ENCODE measurements at places on chromosomes 3 and 15. TPM values are rescaled to one million over a fixed set of nuclear protein-coding genes. Genes with fewer than 3 reads are reported as not detected.

SOX2 gene
- total RNA-seq, result 0.22 TPM

EFHB gene
- total RNA-seq, result 0.89 TPM

CHDH gene
- 1.2 TPM for total RNA-seq

SPRED1 gene
- total RNA-seq, result 33.5 TPM

CHRNA3 gene
- 0.13 TPM for total RNA-seq

DIS3L gene
- 33.1 TPM for total RNA-seq

ATP13A4 gene
- 0.62 TPM for total RNA-seq

SAMMSON gene
- total RNA-seq, result 0.04 TPM

GOLGA8J gene
- total RNA-seq, result 0.09 TPM

LRRC31 gene
- total RNA-seq, result not detected

PHC3 gene
- total RNA-seq, result 16.8 TPM

DNA sequence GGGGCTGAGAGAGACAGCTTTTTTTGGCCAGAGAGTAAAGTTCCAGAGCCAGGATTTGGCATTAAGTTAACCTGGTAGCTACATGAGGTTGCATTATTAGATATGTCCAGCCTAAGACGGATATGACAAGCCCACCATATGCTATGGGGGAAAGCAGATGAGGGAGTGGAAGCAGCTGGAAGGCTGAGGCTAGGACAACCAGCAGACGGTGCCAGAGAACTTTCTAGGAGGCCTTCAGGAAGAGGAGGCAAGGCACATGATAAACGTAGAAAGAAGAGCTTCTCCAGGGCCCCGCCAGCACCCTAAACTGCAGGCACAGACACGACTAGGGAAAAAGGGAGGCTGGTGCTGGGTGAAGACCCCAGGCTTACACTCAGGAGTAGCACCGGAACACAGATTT, 87.0 kb downstream of the CTNNB1 start:
- DNase-seq, result no peak

DNA sequence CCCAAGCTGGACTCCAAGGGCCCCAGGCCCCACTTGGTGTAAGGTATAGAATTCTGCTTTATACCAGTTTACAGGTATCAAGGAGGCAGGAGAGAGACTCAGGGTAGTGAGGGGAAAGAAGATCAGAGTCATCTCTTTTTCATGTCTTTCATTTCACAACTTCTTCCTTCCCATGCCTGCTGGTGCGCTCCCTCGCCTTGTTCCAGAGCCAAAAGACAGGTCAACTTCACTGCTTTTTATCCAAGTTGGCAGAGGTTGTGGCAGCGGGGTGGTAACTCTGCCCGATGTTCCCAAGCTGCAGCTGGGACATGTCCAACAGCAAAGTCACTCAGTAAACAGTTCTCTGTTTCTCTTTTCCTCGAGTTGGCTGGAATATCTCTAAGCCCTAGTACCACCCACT, 86.3 kb upstream of the TCF12 start:
- peak; percentile 78 for DNase-seq

GRCh38 chr3:52532838-52533622, 627 bp downstream of the NT5DC2 start:
- DNase-seq, result peak; percentile 42

- DNase-seq, result no peak
Measured at GRCh38 chr3:182797876-182798275, 4.6 kb downstream of the ATP11B start.

DNA sequence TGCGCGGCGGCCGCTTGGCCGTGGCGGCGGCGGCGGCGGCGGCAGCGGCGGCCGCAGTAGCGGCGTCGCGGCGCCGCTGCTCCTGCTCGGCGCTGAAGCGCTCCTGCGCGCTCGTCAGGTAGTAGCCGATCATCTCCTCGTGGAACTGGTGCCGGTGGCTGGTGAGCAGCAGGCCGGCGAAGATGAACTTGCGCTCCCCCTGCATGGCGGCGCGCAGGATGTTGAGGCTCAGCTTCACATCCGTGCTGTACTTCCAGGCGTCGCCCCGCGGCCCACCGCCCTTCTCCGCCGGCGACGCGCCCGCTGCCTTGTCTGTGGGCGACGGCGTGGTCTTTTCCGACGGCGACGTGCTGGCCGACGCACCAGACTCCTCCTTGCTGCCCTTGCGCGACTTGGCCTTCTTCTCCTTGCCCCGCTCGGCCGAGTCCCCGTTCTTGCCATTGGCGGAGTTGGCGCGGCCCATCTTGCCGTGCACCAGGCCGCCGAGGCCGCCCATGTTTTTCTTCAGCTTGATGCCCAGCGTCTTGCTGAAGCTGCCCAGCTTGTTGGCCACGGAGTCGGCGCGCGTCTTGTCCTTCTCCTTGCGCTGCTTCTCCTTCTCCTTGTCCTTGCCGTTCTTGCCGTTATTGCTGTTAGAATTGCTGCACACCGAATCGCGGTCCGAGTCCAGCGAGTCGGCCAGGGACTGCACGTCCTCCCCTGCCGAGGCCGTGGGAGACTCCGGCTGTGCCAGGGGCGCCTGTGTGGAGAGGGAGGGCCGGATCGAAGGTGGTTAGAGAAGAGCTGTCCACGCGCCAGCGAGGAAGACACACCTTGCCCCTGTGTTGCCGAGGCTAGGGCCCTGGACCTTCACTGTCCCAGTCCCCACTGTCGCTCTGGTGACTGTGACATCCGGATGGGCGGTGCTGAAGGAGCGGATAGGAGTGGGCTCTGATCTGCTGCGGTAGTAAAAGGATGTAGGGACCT, 157.6 kb downstream of the KLF13 start:
- DNase-seq, result no peak

DNA sequence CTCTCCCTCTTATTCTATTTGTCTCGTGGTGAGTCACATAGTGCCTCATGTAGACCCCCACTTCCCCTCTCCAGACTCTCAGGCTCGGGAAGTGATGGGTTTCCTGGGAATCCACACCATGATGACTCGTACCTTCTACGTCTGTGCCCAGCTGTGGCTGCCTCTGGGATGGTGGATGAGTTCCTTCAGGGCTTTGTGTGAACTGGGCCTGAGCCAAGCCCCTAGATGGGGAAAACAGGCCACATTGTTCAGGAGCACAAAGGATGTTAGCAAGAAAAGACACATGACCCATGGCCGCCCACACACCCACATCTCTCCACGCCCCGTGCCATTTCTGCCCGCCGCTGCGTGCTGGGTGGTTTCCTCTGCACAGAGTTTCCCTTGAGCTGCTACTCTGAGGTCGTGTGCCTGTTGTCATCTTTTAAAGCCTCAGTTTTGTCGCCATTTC, 10.5 kb downstream of the ISG20 start:
- peak; percentile 69 for DNase-seq

DNA sequence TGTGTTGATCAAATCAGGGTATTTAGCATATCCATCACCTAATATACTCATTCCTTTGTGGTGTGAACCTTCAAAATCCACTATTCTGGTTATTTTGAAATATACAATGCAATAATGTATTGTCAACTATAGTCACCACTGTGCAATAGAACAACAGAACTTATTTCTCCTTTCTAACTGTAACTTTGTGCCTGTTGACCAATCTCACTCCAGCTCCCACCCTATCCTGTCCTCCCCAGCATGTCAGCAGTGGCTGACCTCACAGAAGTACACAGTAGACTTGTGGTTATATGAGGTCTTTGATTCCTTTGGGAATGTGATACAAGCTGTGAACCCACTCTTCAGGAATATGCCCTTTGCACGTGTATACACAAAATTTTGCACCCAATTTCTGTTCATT, 64.2 kb downstream of the ECT2 start:
- no peak for DNase-seq

DNA sequence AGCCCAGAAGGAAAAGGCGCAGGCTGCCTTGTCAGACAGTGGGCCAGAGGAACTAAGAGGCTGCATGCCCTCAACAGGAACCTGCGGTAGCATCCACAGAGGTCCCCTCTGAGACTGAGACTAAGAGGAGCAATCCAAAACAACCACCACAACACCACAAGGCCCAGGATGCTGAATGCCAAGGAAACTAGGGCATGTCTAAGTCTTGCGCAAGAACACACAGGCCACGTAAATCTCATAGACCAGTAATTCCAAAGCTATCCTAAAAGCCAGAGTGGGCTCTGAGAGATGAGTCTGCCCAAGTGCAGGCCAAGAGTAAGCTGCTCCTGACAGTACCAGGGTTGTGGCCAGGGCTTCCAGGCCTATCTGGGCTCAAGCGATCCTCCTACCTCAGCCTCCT, 12.9 kb downstream of the MON1A start:
- DNase-seq, result no peak

DNA sequence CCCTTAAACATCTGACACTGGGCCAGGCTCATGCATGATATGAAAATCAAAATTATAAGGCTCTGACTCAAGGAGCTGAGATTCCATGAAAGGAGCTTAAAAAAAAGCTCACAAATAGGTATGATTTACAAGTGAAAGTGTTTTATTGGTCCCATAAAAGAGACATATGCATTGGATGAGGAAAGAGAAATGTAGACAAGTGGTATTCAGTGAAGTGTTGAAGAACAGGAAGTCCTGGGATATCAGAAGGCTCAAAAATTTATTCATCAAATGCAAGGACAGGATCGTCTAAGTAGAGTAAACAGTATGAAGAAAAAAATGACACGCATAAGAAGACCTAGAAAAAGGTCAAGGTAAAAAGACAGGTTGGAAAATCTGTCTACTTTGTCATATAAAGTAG, 188.9 kb downstream of the CBLB start:
- DNase-seq, result no peak

DNA sequence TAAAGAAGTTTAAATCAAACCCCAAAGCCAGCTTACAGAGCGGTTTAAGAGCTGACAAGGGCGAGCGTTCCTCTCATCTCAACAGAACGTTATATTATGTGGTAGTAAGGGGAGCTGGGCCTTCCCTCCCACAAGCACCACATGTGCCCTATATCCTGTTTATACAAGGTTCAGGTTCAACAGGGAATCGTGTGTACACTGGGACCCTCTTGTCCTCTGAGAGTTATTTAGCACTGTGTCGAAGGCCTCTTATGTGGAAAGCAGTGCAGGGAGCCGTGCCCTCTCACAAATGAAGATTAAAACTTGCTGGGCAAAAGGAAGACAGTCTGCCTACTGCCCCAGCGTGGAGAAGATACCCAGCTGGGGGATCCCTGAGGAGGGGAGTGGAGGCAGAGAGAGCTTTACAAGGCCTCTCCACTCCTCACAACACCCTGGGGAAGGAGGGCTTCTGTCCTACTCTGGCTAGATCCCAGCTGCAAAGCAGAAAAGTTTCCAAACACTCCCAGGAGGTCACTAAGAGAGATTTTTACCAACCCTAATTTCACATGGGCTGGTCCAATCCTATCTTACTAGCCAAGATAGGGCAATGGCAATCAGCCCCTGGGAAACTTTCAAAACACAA, 2.9 kb downstream of the TLE3 start:
- DNase-seq, result peak; percentile 42

GRCh38 chr3:180707896-180708295, 28.6 kb upstream of the CCDC39 start:
- no peak for DNase-seq

- DNase-seq, result no peak
Measured at GRCh38 chr3:117272274-117272673, 562.7 kb downstream of the TUSC7 start.

GRCh38 chr3:189122110-189122509, 49.7 kb upstream of the TPRG1 start:
- peak; percentile 56 for DNase-seq

DNA sequence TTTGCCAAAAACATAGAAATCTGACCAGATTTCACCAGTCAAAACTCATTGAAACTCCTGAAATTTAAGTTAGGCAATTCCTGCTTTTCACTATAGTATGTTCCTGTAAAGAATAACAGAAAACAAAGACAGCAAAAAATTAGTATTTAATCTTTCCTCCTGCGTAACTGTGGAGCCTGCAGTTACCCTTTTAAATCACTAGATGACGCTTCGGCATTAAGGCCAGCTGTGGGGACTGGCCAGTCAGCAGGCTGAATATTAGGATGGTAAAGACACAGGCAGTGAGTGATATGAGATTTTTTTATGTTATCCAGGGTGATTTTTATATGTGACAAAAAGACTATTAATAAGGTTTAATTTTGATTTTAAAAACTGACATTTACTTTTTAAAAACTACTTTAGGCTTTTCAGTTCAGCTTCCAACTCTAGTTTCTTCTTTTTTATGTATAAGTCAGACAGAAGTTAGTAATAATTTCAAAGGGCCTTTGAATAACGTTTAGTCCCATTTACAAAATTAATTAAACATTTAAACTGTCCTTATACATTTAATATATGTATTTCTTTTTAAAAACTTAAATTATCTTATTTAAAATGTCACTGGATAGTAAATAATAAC, 165.1 kb downstream of the PPM1L start:
- DNase-seq, result peak; percentile 65

DNA sequence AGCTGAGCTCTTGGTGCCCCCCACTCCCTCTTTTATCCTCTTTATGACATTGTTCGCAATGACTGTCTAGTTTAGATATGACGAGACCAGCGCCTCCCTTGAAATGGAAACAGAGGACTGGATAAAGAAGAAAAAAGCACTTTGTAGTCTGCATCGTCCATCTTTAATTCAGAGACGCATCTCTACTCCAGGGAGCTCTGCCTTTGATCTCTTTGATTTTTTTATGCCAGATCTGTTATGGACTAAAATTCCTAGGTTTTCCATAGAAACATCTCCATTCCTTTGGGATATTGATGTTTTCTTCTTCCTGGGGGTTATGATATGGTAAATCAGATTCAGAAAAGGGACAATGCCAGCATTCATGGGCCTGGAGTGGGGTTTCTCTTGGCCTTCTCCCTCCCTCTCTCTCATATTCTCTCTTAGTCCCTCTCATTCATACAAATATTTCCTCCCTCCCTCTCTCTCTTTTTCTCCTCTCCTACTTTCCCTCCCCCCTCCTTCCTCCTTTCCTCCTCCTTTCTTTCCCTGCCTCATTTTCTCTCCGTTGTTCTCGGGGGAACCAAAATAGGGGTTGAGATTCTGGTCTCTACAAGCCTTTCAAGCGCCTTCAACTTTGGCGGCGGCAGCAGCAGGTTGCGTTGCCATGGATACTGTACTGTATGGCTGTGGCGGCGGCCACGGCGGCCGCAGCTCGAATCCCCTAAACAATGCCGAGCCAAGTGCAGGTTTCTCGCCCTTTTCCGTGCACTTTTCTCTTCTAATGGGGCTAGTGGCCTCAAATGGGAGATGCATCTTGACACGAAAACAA, 45.5 kb downstream of the ZIC4 start:
- peak; percentile 31 for DNase-seq

DNA sequence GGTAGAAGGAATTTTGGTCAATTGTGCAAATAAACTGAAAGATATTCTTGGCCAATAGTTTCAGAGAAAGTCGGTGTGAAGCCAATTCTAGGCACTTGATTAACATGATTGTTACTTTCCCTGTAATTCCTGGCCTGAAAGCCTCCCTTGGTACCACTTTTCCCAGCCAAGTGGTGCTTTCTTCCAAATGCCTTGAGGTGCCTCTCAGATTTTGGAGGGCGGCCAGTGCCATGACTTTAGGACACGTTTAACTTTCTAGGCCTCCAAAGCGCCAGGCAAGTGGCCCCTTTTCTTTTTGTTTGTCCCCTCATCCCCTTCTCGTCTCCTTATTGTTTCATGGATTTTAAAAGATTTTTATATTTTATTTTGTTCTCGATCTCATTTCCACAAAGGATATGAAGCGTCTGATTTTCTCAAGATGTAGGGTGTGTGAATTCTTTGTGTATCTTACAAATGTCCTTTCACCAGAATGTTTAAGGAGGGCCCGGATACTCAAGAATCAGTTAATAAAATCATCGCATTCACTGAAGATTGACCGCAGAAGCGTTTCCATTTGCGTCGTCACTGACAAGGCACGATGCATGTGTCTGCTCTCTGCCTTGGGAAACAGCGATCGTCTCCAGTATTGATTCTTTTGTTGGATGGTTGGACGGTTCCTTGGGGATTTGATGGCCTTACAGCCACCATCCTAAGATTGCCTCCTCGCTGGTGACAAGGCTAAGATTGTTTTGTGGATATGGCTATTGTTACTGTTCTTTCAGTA, 87.8 kb downstream of the ASB7 start:
- DNase-seq, result peak; percentile 69
